ENCODE measurements at places on chromosomes 2 and 18. TPM values are rescaled to one million over a fixed set of nuclear protein-coding genes. Genes with fewer than 3 reads are reported as not detected.
A peak's percentile ranks its signal among the peaks of the same experiment; 100 is the strongest.

DNA sequence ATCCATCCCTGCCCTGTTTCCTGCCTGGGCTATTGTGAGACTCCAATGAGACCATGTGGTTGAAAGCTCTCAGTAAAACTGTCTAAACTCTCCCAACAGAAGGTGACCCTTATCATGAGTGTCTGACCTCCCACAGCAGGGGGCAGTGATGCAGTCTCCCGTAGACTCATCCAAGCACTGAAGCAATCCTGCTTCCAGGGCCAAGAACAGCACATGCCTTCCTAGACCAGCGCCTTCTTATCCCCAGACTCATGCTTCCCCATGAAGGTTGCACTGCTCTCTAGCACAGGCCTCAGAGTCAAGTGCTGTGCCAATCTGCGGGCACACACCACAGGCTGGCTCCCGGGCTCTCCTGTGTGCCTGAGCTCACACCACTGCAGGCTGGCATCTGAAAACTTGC, 112.3 kb downstream of the TNS1 start:
- no peaks in the 10 kb centered on the region for H3K36me3 ChIP-seq
- no peak overlapping the region for H3K4me3 ChIP-seq
- no peak for DNase-seq
- H3K27me3 ChIP-seq: no peaks in the 10 kb centered on the region
- no peak overlapping the region for H3K27ac ChIP-seq

DNA sequence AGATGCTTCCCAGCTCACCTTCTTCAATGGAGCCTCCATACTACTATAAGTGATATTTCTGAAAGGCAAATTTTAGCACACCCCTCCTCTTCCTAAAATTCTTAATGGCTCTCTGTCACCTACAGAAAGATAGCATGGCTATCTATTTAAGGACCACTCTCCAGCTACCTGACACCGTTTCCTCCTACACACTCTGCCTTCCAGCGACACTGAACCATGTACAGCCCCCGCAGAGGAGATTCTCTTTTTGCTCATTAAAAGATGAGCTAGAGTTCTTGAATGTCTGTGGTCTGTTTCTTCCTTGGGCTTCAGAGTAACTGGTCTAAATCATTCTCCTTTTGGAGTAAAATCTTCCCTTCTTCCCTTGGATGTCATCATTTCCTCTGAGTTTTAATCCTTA, 38.4 kb upstream of the GAREM1 start:
- no peaks in the 10 kb centered on the region for H3K36me3 ChIP-seq
- H3K27ac ChIP-seq: no peak overlapping the region
- no peaks in the 10 kb centered on the region for H3K27me3 ChIP-seq
- no peak overlapping the region for H3K4me3 ChIP-seq

DNA sequence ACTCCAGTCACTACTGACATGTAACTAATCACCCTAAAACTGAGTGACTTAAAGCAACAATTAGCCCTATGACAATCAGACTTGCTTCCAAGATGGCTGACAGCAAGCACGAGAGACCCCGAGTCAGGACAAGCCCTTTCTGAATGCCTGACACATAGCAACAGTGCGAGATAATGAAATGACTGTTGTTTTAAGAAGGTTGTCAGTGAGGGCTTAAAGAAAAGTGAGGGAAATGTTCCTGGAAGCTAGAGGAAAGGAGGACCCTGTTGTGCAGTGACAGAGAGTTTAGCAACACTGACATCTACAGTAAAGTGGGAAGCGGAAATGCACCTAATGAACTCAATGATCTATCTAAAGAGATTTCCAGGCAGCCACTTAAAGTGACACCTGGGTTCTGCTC, 163.1 kb downstream of the STK39 start:
- no peaks in the 10 kb centered on the region for H3K36me3 ChIP-seq
- no peaks in the 10 kb centered on the region for H3K4me1 ChIP-seq

- no peaks in the 10 kb centered on the region for H3K27me3 ChIP-seq
- no peak for DNase-seq
- no peak overlapping the region for H3K4me3 ChIP-seq
These were observed 70.0 kb downstream of the FIGN start for GRCh38 chr2:163665817-163666216.

Gene GRB14
- 11.8 TPM for total RNA-seq

- H3K4me3 ChIP-seq: peak overlapping the region; percentile 82
- H3K4me1 ChIP-seq: no peaks in the 10 kb centered on the region
- H3K36me3 ChIP-seq: no peaks in the 10 kb centered on the region
- no peaks in the 10 kb centered on the region for H3K27me3 ChIP-seq
- no peak for DNase-seq
- peak overlapping the region; percentile 46 for H3K27ac ChIP-seq
These were observed 778 bp downstream of the BBS5 start for GRCh38 chr2:169480079-169480465.

DNA sequence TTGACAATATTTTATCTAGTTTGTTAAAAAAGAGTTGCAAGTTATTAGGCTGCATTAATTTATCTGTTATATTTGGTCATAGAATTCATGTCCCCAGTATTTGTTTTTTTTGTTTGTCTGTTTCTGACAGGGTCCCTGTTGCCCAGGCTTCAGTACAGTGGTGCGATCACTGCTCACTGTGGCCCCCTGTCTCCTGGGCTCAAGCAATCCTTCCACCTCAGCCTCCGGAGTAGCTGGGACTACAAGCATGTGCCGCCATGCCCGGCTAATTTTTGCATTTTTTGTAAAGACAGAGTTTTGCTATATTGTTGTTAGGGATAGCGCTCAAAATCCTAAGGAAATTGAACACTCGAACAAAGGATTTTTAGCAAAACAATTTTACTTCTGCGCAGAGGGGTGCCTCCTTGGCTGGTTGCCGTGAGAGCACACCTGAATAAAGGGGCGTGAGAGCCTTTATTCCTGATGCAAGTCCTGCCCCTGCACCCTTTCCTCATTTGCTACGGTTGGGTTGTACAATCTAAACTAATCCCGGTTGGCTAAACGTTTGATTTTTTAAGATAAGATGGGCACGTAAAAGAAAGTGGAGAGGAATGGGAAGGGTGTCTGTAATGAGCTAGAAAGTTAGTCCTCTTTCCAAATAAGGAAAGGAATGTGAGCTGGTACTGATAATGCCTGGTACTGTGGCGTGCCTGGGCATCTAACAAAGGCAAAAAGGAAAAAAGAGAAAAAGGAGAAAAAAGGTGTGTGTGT, 65.5 kb downstream of the COMMD1 start:
- H3K36me3 ChIP-seq: no peaks in the 10 kb centered on the region
- H3K27ac ChIP-seq: no peak overlapping the region
- no peaks in the 10 kb centered on the region for H3K4me1 ChIP-seq
- no peaks in the 10 kb centered on the region for H3K27me3 ChIP-seq
- no peak overlapping the region for H3K4me3 ChIP-seq

Data from ovary (tissue), 10 donors.